ENCODE measurements at places on chromosomes 3 and 15.

- peak; percentile 70 for DNase-seq
Observed at GRCh38 chr3:126486360-126486847, 10.7 kb upstream of the ZXDC start.

DNA sequence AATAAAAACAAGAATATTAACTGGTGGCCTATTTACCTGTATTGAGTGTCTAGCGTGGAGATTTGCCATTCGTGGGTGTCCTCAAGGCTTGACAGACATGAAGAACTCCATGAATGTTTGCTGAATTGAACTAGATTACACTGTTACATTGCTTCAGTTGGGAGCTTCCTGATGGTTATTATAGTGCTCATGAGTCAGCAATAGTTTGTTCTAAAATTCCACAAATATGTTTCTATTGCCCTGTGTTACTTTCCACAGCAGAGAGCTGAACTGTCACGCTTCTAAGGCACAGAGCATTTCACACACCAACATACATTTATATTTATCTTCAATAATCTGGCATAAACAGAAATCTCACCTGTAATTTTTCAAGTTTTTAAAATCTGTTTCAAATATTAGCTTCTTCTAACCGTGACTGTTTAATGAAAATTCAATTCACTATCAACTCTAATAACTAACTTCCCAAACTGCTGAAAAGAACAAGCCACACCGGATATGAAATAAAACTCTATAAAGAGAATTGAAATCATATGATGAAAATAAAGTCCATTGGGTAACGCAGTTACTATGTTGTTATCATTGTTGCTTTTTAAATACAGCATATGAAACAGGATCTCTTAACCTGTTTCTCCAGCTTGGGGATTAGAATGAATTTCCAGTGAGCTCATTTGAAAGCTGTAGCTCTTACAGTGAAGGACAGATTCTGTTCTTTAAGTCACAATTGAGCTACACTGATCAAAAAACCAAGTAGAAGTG, 61.2 kb upstream of the MCF2L2 start:
- DNase-seq: no peak

GRCh38 chr3:46312991-46313390, 40.9 kb upstream of the CCR2 start:
- DNase-seq: no peak

- DNase-seq: peak; percentile 35
Observed at GRCh38 chr3:184428561-184429175, 48.8 kb downstream of the CHRD start.

DNA sequence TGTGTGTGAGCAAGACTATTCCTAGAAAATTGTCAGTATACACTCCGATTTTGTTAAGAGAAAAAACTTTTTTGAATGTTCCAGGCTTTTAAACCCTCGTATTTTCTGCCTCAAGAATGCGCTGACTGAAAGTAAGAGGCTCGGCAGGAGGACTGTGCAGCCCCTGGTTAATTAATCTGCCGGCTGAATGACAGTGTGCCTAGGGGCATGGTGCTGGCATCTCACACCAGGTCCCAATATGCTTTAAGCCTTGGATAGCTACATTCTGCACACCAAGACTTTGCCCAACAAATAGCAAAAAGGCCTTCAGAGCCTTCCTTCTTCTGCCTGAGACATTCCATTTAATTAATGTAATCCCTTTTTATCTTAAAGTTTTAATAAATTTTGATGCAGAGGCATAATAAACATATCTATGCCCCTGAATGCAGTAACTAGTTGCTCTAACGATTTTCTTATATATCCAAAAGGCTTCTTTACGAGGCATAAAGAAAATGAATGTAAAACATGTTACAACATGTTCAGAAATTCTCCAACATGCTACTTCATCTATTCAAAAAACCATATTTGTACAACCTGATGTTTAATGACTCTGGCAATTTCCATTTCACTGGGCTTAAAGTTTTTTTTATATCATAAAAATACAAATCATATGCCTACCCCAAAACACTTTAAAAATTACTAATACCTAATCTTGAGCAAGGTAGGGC, 37.9 kb downstream of the DPH6 start:
- DNase-seq: no peak

DNA sequence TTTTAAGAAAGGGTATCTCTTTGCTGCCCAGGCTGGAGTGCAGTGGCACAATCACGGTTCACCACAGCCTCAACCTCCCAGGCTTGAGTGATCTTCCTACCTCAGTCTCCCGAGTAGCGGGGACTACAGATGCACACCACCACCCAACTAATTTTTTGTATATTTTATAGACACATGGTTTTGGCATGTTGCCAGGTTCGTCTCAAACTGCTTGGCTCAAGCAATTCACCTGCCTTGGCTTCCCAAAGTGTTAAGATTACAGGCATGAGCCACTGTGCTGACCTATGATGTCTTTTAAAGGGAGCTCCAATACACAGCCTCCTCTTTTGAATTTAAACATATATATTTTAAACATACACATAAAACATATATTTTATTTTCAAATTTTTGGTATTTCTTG, 60.9 kb downstream of the SLC9C1 start:
- DNase-seq: no peak

DNA sequence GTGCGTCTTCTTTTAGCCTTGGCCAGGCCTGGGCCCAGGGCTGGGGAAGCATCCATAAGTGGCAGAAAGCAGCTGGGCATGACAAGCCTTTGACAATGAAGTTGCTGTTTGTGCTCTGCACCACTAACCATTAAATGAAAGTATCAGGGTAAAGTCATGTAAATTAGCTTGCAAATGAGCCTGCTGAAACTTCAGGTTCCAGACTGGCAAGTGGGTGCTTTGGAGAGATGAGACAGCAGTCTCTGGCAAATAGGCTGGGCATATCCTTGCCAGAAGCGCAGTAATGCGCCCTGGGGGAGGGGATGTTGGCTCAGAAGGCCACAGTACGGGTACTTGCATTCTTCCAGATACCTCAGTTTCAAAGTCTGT, 40.7 kb downstream of the RAB6B start:
- no peak for DNase-seq

GRCh38 chr15:49734831-49735508, 114.1 kb downstream of the DTWD1 start:
- DNase-seq: no peak

DNA sequence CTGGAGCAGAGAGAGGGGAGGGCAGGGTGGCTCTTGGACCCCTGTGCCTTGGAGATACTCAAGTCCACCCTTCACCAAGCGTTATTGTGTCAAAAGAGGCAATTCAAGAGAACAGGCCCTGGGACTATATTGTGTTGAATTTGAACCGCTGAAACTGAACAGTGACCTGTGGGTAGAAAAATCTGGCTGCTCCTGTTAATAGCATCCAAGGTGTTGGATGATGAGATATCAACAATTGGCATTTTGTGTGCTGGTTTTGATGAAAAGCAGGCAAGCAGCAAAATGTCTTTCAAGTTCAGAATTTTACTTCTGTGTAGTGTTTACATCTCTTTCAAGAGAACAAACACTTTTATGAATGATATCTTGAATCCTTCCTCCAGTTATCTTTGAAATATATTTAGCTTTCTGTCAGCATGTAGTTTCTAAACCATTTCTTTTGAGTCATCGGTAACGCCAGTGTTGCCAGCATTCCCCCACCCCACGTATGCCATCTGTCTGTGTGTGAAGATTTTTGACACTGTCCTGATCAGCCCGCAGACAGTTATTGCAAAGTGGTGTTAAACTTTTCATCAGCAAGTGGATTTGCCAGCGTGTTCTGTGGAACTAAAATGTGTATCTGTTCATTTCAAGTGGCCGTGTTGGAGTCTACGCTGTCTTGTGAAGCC, 34.8 kb downstream of the PDHB start:
- DNase-seq: no peak

GRCh38 chr15:65856821-65857455, 12.4 kb upstream of the RAB11A start:
- DNase-seq: peak; percentile 67

DNA sequence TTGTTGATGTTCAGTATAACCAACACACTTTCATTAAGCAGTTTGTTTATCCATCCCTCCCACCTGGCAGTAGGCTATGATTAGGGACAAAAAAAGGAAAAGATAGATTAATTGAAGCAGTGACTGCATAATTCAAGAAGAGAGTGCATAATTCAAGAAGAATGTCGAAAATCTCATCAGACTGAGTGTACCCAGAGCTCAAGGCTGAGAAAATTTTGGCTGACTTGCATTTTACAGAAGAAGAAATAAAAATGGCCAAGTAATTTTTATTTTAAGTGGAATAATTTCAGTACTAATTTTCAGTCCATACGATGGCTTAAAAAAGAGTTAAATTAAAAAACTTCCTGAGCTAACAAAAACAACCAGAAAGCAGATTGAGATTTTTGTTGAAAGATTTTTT, 145.4 kb upstream of the LRRFIP2 start:
- no peak for DNase-seq

DNA sequence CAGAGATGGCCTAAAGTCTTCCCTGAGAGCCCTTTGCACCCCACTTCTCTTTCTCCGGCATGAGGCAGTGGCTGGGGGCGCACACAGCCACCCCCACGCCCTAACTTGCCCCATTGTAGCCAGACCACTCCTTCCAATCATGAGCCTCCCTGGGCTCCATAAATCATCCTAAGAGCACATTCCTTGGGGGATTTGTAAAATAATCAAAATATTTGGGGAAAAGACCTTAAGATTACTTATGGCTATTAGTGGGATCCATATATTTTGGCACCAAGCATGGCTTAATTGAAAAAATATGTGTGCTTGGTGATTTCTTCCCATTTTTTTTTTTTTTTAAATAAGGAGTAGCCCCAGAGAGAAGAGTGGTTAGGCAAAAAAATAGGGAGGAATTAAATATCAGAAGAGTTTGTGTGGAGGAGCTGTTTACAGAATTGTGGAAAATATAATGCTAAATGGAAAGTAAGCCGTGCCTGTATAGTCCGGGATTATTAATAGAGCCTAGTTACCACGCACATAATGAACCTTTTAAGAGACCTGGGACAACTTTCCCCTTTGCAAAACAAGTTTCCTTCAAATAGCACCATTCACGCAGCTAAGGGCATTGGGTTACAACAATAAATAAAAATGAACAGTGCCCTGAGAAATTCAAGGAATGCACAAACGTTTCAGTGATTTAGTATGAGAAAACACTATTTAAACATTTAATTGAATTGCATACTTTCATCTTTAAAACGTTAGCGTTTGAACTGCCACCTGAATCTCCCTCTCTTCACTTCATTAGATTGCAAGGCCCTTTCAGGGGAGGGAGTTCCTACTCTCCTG, 46.1 kb downstream of the SMAD6 start:
- no peak for DNase-seq

DNA sequence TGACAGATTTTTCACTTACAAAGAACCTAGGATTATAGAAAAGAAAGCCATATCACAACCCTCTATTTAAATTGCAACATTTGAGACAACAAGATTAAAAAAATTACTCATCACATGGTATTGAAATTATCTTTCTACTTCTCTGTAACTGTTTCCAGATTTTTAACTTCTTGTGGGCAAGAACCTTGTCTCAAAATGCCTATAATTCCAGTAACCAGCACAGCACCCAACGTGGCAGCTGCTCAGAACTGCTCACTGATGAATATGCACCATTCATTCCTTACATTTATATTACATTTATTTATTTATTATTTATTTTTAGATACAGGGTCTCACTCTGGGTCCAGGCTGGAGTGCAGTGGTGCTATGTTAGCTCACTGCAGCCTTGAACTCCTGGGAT, 216.1 kb downstream of the THRB start:
- no peak for DNase-seq

DNA sequence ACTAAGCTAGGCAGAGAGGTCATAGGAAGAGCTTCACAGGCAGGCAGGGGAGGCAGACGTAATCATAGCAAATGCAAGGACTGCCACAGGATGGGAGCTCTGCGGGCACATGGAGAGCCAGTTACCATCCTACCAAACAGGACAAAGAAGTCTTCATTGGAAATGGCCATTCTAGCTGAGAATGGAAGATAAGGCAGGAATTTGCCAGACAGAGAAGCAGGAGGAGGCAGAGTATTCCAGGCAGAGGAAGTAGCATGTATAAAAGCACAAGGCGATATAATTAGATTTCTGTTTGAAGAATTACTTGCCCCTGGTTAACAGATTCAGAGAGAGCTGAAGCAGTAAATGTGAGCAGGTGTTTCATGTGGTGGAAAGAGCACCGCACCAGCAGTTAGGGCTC, 3.5 kb upstream of the SEMA5B start:
- no peak for DNase-seq

DNA sequence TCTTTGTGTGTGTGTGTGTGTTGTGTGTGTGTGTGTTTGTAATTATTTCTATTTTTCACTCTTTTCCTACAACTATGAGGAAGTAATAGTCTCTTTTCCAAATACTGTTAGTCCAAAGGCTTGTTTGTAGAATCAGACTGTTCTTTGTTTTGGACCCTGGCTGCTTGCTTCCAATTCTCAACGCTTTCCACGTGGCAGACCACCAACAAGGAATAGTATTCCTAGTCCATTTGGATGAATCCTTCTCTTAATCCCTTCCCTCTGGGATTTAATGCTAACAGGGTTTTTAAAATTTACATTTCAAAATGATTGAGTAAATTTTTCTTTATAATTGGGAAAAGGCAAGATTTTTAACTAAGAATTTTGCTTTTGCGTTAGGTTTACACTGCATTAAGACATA, 62.7 kb downstream of the ADAMTSL3 start:
- peak; percentile 74 for DNase-seq

GRCh38 chr3:171806200-171807128, 3.8 kb downstream of the PLD1 start:
- DNase-seq: no peak

DNA sequence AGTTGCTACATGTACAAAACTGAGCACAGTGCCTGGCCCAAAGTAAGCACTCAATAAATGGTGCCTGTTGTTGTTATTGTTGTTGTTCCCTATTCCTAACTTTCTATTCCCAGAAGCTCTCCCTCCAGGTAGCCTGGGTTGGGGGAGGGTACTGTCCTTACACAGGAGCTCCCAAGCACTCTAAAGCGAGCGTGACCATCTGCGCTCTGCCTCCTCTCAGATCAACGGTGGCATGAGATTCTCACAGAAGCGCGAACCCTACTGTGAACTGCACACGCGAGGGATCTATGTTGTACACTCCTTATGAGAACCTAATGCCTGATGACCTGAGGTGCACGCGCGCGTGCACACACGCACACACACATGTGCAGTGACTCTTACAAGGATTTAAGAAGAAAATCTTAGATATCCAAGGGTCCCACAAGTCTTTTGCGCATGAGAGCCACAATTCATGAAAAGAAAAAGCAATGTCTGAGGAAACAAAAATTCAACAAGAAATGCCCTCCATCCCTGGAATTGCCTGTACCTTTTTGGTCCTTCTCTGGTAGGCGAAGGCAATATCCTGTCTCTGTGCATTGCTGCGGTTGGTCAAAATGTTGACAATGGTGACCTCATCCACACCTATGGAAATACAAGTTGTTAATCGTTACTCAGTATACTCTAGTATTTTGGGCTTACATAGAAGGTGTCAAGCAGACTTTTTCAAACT, 33.7 kb downstream of the ANXA2 start:
- no peak for DNase-seq

DNA sequence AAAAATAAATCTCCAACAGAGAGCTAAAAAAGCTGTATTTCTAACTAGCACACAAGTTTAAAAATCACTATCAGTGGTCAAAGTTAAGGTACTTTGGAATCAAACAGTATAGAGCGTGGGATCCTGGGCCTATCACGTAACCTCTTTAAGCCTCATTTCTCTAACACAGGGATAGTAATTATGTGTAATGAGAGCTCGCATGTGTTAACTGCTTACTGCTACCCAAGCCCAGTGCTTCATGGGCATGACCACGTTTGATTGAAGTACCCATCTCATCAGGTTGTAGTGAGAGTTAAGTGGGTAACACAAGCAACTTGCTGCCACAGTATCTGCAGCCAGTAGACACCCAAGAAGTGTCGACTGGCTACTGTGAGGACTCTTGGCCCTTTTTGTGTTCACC, 28.2 kb upstream of the NOX5 start:
- no peak for DNase-seq

All from SJCRH30 (cell line).